ENCODE measurements at places on chromosomes 11 and 22.

- no peak for DNase-seq
Observed at GRCh38 chr11:35236667-35237003, 97.7 kb downstream of the CD44 start.

DNA sequence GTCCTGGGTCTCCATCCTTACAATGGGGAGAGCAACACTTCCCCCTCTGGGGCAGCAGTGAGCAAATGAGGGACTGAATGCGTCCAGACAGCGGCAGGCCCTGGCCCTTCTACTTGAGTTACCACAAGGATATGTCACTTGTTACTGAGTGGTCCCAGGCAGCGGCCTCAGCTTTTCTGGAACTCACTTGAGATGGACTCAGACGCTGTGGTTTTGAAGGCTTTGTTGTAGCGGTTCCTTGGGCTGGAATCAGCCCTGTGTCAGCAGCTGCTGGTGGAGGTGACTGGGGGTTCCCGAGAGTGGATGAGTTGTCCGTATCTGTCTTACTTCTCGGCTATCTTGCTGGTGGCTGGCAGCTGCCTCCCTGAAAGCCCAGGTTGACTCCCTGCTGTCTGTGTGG, 77.0 kb downstream of the MICAL2 start:
- DNase-seq, result no peak

GRCh38 chr11:63017306-63017974, 1.8 kb upstream of the SLC22A8 start:
- no peak for DNase-seq

GRCh38 chr11:108887436-108888238, 222.8 kb downstream of the DDX10 start:
- DNase-seq, result no peak

DNA sequence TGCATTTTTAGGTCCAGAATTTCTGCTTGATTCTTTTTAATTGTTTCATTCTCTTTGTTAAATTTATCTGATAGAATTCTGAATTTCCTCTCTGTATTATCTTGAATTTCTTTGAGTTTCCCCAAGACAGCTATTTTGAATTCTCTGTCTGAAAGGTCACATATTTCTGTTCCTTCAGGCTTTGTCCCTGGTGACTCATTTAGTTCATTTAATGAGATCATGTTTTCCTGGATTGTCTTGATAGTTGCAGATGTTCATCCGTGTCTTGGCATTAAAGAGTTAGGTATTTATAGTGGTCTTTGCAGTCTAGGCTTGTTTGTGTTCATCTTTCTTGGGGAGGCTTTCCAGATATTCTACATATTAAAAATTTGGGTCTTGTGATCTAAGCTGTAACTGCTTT, 694.8 kb upstream of the CCDC179 start:
- DNase-seq, result no peak

DNA sequence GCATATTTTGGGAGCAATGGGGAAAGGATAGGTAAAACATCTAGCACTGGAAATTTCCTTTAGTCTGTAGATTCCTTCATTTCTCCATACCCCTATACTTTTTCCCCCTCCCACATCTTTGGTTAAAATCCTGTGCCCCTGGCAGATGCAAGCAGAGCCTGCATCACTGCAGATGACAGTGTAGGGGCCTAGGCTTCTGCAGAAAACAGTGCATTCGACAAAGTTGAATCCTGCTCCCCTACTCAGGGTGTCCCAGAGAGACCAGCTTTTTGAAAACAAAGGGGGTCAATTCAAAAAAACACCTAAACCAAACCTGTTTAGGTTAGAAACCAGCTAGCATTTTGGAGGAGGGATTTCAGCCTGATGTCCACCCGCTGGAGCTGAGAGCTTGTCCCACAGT, 43.8 kb upstream of the BLID start:
- DNase-seq, result no peak

- DNase-seq, result no peak
Observed at GRCh38 chr11:64650923-64651523, 60.0 kb downstream of the SLC22A12 start.

GRCh38 chr11:3036419-3036818, 20.8 kb downstream of the CARS1 start:
- no peak for DNase-seq

- DNase-seq, result no peak
Observed at GRCh38 chr11:58024601-58025091, 965 bp downstream of the OR9Q1 start.

GRCh38 chr22:37150701-37151100, 985 bp upstream of the IL2RB start:
- DNase-seq, result no peak

GRCh38 chr22:29359469-29359868, 28.9 kb downstream of the AP1B1 start:
- DNase-seq, result no peak

- DNase-seq, result no peak
Observed at GRCh38 chr11:103676413-103676812, 360.0 kb upstream of the DDI1 start.

GRCh38 chr22:39617342-39617741, 46.8 kb downstream of the CACNA1I start:
- DNase-seq, result no peak

GRCh38 chr11:121067026-121067425, 34.0 kb upstream of the TECTA start:
- no peak for DNase-seq

- no peak for DNase-seq
Observed at GRCh38 chr11:72584939-72585597, 89.2 kb downstream of the PDE2A start.

DNA sequence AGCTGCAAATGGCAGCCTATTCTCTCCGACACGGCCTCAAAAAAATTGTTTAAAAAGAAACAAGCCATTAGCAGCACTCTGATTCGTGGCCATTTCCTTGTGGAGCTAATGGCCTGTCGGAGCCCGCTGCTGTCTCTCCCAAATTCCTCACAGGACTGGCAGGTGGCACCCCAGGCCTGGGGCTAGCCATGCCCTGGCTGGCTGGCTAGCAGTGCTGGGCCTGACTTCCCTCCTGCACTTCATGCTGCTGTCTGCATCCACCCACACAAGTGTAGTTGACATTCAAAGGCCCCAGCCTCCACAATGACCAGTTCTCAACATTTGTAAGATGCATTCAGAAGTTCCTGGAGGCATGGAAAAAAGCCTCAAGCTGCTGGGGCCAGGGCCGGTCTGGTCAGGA, 61.5 kb downstream of the SMCO4 start:
- DNase-seq, result no peak
